ENCODE measurements at places on chromosomes 7 and 10.

- peak; percentile 11 for DNase-seq
Measured at GRCh38 chr10:42987121-42987541, 89.7 kb upstream of the RET start.

GRCh38 chr7:83643739-83644138 lies 5.2 kb downstream of the SEMA3E start:
- DNase-seq = no peak

DNA sequence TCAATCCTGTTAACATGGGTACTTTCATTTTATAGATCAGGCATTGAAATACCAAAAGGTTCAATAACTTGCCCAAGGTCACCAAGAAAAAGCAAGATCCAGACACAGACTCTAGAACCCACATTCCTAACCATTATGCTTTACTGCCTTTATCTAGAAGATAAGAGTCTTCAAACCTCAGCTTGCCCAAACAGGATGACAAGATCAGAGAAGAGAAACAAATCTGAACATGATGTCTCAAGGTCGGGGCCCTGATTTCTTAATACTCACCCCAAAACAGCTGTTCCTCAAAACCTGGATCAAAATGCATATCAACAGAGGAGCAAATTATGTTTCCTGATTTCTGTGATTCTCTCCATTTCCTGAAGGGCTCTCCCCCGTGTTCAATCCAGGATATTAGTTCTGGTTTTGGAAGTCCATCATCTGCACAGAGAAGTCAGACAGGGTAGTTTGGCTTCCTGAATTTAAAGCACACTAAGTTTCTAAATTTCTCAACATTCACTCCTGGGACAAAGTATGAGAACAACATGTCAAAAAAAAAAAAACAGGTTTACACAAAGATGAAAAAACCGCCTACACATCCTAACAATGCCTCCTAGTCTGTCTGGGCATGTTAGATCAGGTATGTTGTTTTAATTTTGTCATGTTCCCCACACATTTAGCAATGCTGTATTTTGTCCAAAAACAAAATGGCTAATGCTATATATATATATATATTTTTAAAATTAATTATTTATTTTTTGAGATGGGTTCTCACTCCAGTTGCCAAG lies 16.2 kb downstream of the ZNF786 start:
- DNase-seq = no peak

- DNase-seq = no peak
Measured at GRCh38 chr10:93630625-93631557, 18.6 kb downstream of the PDE6C start.

GRCh38 chr10:44927352-44927751 lies 16.2 kb downstream of the TMEM72 start:
- DNase-seq = no peak

DNA sequence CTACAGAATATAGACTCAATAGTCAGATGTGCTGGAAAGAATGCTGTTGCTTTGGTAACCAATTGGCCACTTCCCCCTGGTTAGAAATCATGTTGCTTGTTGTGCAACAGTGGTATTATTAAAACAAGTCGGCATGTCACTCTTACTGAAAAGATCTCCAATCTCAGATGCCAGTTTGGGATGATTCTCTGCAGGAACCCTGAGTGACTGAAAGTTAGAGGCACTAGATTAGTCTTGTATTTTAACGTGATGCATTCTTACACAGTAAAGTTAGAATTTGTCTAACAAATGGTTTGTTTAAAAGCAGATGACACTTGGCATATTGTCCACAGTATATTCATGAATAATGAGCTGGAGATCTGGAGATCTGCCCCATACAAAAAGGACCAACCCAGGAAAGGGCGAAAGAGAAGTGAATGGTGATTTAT lies 287.6 kb downstream of the TWIST1 start:
- no peak for DNase-seq

GRCh38 chr10:133520193-133520738 lies 6.9 kb upstream of the CYP2E1 start:
- peak; percentile 77 for DNase-seq

DNA sequence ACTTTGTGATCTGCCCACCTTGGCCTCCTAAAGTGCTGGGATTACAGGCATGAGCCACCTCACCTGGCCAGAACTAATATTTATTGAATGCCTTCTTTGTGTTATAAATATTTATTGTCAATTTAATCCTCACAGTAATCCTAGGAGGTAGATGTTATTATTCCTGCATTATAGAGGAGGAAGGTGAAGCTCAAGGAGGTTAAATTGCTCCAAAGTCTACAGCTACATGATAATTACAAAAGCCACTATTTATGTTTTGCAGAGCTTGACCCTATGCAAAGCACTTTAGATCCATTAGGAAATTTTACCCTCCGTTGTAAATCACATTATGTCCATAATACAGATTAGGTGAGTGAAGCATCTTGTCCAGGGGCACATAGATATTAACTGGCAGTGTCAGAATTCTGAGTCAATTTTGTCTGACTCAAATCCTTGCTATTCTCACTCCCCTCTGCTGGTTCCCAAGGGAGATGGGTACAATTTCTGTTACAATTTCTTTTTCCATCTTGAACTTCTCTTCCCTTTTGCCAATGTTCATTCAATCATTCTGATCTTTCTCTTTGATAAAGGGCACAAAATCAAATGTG lies 25.7 kb upstream of the CDK14 start:
- no peak for DNase-seq

DNA sequence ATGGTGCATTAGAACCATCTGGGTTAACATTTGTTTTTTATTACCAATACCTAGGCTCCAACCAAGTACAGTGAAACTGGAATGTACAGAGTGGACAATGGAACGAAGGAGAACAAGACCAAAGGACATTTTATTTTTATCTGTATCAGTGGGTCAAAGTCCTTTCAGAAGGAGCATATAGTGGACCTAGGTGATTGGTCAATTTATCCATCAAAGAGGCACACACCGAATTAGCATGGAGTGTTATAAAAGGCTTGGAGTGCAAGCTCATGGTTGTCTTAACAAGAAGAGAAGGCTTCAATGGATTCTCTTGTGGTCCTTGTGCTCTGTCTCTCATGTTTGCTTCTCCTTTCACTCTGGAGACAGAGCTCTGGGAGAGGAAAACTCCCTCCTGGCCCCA lies at the start of gene CYP2C9:
Gene CYP2C9 (plus strand): TSS at position 276 of the 400 bp plus-strand sequence. CDS start 25 bp downstream, at position 301.
- no peak for DNase-seq

GRCh38 chr7:84069999-84070500 lies 124.5 kb downstream of the SEMA3A start:
- DNase-seq = no peak

GRCh38 chr10:10798102-10798863 lies 219.4 kb upstream of the CELF2 start:
- no peak for DNase-seq

GRCh38 chr7:6653071-6654003 lies 16.2 kb downstream of the ZNF316 start:
- DNase-seq = peak; percentile 37

DNA sequence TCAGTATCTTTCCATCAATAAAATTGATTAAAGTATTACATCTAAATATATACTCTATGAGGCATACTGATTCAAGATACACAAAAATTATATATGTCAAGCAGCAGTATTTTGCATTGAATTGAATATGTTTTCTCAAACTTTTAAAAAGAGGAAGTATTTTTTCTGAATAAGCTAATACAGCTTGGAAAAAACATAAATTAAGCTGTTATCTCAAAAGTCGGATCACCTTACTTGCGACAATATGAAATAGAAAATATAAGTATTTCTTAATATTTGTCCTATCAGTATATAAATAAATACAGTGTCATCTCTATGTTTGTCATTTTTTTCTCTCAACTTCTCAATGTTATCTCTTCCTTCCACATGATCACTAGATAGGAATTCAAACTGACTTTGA lies 139.3 kb downstream of the MBL2 start:
- no peak for DNase-seq

DNA sequence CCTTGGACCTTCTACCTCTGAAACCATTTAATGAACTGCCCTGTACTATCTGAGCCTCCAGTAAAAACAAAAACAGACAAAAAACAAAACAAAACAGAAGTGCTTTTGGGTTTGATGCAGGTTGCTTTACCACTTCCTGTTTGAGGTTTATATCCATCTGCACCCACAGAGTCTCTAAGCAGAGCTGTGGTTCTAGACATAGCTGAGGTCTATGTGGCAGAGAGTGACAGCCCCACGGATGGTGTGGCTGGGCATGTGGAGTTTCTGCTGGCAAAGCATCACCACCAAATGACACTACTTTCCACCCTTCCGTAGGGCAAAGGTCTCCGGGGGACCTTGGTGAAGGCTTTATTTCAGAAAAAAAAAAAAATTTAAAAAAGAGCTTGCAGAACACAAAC lies 754.2 kb downstream of the GRID1 start:
- DNase-seq = peak; percentile 26

GRCh38 chr10:99364125-99364524 lies 35.0 kb downstream of the CNNM1 start:
- no peak for DNase-seq

- DNase-seq = no peak
Measured at GRCh38 chr10:117107238-117107637, 30.8 kb downstream of the VAX1 start.

DNA sequence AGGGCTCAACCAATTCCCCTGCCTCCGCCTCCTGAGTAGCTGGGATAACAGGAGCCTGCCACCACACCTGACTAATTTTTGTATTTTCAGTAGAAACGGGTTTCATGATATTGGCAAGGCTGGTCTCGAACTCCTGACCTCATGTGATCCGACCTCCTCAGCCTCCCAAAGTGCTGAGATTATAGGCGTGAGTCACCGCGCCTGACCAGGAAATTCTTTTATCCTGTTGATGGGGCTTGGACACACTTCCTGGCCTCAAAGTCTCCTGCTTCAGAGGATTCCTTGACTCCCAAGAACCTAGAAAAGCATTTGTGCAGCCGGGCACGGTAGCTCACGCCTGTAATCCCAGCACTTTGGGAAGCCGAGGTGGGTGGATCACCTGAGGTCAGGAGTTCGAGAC lies 16.2 kb downstream of the ZNF425 start:
- DNase-seq = no peak

- DNase-seq = no peak
Measured at GRCh38 chr7:87784424-87784823, 91.7 kb downstream of the SLC25A40 start.
